Activated CD4-positive, alpha-beta T cell treated with anti-CD3 and anti-CD28 coated beads, Interleukin-2, amount 50 U/mL, for 4 hours (primary cell): ENCODE measurements at places on chromosomes 1 and 21.

DNA sequence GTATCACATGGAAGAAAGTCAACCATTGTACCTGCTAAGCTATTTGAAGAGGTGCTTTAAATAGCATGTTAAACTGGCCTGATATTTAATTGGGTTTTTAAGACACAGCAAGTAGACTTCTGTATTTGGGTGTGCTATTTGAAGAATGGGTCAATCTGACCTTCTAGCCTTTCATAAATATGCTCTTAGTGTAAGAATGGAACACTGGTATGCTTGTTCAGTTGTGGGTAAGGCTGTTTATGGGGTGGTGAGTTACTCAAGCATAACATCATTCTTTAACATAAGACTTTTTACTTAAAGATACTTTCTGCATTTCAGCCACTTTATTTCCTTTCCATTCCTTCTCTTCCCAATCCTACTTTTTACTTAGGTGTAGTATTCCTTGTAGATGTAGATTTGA, 21.4 kb downstream of the AHCYL1 start:
- no peak for DNase-seq

GRCh38 chr1:46757247-46757955, 38.5 kb upstream of the EFCAB14 start:
- DNase-seq = no peak

DNA sequence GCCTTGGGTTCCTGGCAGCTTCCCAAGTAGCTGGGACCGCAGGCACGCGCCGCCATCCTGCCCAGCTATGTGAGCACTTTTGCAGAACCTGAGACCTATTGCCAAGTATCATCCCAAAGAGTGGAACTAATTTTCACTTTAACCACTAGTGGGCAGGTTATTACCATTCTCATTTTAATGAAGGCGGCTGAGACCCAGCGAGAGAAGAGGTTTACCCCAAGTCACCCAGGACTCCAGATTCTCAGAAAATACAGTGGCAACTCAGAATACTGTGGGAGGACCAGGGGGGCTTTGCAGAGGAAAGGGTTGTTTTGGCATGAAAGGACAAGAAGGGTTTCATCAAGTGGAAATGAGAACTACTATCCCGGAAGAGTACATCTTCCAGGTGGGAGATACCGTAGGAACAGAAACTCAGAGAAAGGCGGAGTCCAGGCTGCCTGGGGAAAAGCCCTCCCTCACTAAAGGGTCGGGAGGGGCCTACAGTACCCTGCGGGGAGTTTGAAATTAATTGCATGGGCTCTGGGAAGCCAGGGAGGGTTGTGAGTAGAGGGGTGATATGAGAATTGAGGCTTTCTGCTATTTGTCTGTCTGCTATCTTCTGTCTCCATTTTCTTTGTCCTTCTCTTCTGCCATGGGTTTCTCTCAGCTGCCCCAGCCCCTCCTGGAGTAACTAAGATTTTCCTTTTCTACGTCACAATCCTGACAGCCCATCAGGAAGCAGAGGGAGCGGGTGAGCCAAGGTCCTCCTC, 7.2 kb upstream of the SEMA4A start:
- peak; percentile 27 for DNase-seq

- DNase-seq = no peak
Measured at GRCh38 chr1:106700211-106700610, 356.3 kb upstream of the PRMT6 start.
